ENCODE measurements at places on chromosomes 3 and 15.

DNA sequence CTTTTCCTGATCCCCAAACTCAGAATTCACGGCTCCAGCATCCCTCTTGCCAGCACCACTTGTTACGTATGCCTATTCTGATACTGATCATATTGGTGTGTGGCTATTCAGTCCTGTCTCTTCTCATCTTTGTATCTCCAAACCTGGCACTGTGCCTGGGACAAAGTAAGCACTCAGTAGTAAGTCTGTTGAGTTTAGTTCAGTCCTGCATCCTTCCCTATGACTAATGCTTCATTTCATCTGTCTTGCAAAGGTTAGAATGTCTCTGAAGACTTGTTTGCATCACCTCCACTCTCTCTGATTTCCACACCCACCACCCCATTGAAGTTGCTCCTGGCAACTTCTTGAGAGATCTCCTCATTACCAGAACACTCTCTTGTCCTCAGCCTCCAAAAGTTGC lies 80.3 kb downstream of the HMG20A start:
- DNase-seq, result no peak

DNA sequence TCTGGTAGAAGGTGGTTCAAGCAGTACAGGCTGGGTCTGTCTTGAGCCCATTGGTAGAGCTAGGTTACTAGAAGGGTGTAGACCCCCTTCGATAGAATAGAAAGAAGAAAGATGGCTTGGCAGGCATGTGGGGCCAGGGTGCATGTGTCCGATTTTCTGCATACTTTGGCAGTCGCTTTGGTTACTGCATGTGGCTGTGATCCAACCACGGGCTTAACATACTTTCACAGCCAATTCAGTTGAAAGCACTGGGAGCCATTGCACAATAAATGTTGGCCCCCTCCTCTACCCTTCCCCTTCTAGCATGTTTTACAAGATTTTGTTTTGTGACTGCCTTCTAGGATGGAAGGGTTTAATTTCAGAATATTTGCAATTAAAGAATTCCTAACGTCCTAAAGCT lies 7.2 kb downstream of the ARID3B start:
- DNase-seq, result no peak

- no peak for DNase-seq
These were observed 46.8 kb downstream of the CHL1 start for GRCh38 chr3:243356-243725.

- DNase-seq, result no peak
These were observed 15.2 kb downstream of the ITIH3 start for GRCh38 chr3:52809662-52810377.

GRCh38 chr3:184524981-184525336 lies 36.6 kb upstream of the EPHB3 start:
- no peak for DNase-seq

GRCh38 chr3:129617381-129618185 lies 11.1 kb upstream of the PLXND1 start:
- no peak for DNase-seq

DNA sequence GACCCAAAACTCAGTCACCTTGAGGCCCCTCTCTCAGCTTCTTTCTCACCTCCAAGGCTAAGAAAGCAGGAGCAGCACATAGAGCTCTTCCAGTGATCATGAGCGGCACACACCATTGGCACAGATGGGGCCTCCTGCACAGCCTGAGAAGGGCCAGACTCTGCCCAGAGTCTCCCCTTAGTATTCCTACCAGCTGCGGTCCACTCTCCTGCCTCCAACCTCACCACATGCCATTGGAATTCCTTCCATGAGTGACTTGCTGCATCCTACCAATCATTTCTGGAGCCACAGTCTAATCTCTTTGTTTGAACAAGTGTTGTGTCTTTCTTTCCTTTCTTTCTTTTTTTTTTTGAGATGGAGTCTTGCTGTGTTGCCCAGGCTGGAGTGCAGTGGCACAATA lies 39.3 kb downstream of the CDCP1 start:
- DNase-seq, result no peak

DNA sequence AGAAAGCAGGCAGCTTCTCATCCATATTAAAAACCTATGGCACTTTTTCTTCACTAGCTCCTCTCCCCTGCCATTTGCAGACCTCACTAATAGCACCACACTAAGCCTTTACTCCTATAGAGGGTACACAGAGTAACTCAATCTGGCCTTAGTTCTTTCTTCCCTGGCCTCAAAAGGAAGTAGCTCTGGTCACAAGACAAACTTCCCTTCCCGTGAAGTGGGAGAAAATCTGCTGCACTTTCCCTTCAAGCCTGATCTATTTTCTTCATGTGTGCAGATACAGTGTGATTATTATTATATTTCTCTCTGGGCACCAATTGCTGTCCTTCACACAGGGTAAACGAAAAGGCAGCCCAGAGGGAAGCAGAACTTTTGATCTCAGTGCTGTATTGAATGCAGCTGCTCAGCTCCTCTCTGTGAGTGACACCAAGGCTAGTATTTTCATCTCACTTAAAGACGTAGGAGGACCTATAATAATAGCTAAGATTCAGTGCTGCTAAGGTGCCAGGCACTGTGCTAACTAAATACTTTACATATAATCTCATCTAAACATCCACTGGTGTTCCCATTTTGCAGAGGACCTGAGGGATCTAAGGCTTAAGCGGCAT lies 61.9 kb upstream of the RASGRP1 start:
- no peak for DNase-seq

DNA sequence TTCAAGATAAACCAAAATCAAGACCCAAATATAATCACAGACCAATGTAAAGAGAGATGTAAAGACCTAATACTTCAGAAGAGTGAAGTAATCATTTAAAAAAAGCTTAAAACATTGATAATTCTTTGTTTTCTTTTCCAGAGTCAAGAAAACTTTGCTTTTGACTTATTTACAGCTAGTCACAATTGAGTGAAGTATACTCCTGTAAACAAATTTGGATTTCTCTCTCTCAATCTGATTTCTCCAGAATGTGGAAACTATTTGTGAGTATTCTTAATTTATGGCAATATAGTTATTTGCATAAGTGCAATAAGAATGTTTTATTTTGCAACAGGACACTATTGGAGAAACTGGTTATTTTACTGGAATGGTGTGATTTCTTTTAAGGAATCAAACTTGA lies 43.7 kb upstream of the ZBTB20 start:
- DNase-seq, result no peak

GRCh38 chr3:37256447-37256846 lies 82.1 kb upstream of the LRRFIP2 start:
- DNase-seq, result no peak

Measured in SK-N-MC (cell line).